ELF-1 (cell line): ENCODE measurements at places on chromosomes 7 and 10.

- DNase-seq = no peak
These were observed 19.7 kb upstream of the RHOBTB1 start for GRCh38 chr10:60963441-60964256.

GRCh38 chr7:142668495-142668894 lies 80.8 kb upstream of the PRSS1 start:
- DNase-seq = no peak

DNA sequence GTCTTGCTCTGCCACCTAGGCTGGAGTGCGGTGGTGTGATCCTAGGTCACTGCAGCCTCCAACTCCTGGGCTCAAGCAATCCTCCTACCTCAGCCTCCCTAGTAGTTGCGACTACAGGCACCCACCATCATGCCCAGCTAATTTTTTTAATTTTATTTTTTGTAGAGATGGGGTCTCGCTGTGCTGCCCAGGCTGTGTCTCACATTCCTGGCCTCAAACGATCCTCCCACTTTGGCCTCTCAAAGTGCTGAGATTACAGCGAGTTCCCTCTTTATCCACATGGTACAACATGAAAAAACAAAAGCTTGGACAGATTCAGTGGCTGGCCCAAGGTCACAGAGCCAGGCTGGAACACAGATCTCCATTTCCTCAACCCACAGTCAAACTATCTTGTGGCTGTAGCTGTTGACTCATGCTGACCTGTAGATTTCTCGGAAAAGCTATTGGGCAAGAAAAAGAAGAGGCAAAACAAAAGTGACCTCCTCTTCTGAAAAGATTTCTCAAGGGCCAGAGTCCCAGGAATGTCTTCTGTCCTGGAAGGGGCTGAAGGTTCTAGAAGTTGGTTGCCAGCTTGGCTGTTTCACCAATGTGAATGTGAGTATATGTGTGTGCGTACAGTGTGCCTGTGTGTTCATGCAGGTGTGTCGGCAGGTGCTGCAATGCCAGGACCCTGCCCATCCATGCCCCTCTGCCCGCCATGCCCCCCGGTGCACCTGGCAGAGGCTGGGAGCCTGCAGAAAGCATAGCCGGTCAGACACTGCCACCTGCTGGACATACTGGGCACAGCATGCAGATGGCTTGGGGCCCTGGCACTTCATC lies 28.4 kb downstream of the TMEM130 start:
- peak; percentile 79 for DNase-seq

DNA sequence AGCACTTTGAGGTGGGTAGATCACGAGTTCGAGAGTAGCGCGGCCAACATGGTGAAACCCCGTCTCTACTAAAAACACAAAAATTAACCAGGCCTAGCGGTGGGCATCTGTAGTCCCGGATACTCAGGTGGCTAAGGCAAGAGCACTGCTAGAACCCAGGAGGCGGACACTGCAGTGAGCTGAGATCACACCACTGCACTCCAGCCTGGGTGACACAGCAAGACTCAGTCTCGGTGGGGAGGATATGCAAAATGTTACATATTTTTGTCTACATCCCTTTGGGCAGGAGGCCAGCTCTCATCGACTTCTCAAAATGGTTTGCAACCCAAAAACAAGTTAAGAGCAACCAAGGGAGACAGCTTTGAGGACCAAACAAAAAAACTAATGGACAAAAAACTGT lies 8.2 kb downstream of the ATE1 start:
- no peak for DNase-seq

GRCh38 chr7:81655271-81655670 lies 114.6 kb downstream of the HGF start:
- no peak for DNase-seq

DNA sequence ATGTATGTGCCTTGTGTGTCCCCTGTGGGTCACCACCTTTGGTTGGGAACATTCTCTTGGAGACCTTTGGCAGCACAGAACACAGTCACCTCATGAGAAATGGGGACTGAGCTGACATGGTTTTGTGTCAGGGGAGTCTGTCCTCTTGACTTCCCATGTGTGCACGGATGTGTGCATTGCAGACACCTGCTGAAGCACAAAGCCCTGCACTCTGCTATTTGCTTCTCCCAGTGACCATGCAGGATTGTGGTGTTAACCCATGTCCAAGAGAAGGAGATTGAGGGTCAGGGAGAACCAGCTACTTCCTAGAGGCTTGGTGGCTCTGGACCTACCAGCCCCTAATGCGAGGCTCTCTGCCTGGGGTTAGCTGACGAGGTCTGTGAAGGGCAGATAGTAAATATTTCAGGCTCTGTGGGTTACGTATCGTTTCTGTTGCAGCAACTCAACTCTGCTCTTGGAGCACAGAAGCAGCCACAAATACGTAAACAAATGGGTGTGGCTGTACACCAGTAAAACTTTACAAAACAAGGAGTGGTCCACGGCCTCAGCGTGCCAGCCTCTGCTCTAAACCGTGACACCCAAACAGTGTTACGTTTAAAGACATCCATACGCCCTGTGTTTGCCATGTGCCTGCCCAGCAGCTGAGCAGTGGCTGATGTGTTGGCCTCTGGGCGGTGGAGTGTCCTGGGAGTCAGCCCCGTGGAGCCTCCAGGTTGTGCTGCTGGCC lies 51.7 kb downstream of the ADCY1 start:
- no peak for DNase-seq

DNA sequence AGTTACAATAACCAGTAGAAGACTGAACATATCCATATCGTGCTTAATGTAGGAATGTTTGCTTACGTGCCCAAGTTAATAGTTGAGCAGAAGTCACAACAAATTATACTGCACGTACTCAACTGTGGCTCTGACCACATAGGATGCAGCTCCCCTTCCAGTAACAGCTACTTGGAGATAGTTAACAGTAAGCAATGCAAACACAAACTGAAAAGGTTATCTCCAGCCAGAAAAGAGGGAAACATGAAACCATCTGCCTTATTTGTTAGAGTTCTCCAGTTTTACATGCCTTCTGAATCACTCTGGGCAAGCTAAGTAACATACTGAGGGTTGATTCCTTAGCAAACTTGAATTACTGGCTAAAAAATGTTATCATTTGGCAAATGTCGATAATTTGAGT lies 9.8 kb downstream of the DHX32 start:
- DNase-seq = no peak
